ENCODE measurements at places on chromosomes 5 and 9.

DNA sequence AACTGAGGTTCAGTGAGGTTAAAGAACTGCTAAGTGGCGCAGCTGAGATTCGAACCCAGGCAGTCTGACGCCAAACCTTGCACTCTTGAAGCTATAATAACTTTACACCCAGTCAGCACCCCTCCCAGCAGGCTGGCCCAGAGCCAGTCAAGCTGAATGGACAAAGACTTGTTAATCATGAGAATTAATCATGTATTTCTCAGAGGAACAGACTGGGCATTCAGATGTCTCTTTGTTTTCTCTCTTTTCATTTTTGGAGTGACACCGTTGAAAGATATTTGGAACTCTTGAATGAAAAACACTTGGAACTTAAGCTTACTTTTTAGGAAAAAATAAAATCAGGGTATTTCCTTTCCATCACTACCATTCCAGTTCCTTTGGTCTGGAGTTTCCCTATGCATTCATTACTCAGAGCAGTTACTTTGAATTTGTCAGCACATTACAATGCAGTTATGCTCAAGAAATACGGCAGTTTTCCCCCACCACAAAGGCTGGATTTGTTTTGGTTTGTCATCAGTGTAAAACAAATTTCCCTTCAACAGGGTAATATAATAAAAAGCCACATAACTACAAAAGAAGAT, 22.6 kb upstream of the MAMDC2 start:
- DNase-seq = no peak

DNA sequence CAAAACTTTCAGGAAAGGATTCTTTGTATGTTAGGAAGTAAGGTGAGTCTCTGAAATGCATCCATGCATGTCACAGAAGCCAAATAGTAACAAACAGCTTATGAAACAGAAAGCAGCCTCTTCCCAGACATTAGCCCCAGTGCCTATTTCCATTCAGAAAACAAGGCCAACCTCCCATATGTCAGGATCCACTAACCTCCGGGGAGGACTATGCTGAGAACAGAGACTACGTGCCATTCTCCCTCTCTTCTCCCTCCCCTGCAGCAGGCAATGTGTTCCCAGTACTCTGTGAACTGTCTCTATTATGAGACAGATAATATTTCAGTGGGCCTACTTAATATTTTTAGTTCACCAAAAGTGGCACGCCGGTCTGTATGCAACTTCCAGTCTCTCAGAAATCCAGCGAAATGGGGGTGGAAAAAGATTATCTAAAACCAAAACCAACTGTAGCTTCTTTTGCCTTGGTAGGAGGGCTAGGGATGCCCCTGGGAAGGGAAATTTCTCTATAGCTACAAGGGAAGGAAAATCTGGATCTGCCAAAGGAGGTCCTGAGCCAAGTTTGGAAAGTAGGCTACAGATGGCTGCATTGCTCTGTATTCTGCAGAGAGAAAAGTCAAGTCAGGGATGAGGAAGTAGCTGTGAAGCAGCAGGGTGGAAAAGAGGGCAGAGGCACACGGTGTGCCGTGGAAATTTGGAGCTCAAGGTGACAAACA, 42.0 kb downstream of the VLDLR start:
- no peak for DNase-seq

DNA sequence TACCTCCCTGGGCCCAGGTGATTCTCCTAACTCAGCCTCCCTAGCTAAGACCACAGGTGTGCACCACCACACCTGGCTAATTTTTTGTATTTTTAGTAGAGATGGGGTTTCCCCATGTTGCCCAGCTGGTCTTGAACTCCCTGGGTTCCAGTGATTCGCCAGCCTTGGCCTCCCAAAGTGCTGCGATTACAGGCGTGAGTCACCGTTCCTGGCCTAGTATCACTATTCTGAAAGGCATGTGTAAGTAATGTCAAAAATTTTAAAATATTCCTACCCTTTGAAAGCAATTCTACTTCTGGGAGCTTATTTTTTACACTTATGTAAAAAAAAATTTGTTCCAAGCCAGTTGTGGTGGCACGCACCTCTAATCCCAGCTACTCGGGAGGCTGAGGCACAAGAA, 27.1 kb upstream of the TLE1 start:
- DNase-seq = no peak

- DNase-seq = no peak
Measured at GRCh38 chr9:108534741-108535140, 321.0 kb downstream of the ACTL7B start.

DNA sequence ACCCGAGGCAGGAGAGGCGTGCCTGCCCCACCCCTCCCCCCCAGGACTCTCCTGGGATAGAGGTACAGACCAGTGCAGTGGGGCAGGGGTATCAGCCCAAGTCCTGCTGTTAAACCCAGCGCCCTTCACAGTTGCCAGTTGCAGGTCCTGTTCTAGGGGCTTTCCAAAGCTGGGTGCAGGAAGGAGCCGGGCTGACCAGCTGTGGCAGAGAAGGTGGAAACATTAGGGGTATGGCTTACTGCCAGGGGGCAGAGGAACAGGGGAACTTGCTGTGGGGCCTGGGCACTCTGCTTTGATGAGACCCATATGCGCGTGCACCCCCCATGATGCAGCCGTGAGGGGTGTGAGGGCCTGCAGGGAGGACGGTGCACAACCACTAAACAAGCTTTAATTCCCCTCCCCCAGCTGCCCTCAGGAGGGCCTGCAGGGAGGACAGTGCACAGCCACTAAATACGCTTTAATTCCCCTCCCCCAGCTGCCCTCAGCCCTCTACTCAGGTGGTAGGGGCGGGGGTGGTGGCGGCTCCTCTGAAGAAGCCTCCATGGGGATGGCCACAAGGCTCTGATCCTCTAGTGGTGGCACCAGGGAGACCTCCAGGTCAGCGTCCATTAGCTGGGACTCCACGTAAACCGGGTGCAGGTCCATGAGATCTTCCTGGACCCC, 766 bp upstream of the LRRC26 start:
- no peak for DNase-seq

DNA sequence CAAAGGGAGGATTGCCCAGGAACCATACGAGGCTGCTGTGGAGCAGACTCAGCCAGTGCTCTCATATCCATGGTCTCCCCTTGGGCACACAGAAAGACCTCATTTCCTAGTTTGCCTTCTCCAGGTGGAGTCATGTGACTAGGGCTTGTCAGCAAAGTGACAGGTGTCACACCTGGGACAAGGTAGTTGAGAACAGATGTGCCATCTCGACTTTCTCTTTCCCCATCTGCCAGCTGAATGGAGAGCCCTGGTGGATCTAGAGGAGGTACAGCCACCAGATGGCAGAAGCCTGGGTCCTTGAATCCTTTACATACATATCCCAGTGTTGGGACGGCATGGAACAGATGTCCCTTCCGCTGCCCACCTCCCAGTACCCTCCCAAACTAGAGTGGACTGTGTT, 42.9 kb upstream of the ALDOB start:
- DNase-seq = no peak

DNA sequence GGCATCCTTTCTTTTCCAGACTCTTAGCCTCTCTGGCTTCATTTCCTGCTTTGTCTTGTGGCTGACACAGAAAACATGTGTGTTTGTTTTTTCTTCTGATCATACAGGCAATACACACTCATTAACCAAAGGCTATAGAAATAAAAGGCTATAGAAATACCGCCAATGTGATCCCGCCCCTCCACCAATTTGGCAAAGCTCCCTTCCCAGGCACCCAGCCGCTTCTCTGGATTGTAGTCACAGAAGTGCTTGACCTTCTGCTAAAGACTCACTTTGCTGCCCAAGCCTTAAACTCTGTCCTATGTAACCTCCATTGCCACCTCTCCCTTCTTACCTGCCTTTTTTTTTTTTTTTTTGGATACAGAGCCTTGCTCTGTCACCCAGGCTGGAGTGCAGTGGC, 5.3 kb downstream of the TXNDC15 start:
- no peak for DNase-seq

DNA sequence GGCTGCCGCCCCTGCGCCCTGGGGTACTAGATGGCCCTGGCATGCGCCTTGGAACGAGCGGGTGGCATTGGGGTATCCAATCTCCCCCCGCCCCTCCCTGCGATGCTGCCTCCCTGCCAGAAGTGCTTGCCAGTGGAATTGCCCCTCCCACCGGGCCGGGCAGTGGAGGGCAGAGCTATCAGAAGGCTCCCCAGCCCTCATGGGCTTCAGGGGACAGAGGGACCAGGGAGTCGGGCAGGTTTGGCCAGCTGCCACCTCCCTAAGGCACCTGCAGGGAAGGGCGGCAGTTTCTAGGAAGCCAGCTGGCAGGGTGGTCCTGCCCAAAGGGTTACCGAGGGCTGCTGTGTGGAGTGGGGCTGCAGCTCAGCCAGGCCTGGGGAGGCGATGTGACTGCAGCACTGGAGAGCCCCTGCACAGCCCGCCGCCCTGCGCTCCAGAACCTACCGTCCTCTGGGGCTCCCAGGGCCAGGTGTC, 52.8 kb upstream of the EGFL7 start:
- DNase-seq = no peak

DNA sequence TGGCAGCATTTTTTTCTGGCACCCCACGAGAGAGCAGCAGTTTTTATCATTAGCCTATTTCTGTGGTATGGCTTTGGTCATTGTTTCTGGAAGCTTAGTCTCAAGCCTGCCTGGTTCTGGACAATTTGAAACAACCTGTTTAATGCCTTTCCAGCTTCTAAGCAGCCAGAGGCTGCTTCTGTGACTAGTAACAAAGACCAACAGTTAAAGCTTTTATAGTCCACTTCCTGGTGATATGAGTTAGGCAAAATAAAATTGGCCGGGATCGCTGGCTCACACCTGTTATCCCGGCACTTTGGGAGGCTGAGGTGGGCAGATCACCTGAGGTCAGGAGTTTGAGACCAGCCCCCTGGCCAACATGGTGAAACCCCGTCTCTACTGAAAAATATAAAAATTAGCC, 24.0 kb downstream of the LYRM7 start:
- no peak for DNase-seq

DNA sequence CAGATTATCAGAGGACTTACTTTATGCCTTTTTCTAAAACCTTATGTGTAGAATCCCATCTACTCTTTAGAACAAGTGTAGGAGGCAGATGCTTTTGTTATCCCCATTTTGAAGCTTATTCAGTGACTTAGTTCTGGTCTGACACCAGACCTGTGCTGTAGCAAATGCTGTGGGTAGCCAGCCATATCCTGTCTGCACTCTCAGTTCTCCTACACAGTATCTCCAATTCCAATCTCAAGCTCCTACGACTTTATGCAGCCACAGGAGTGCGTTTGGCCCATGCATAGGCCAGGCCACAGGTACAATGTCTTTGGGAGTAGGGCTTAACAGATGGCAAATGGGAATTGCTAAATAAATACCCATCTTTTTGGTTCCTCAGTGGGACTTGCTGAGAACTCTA, 292.6 kb downstream of the MCTP1 start:
- DNase-seq = no peak

DNA sequence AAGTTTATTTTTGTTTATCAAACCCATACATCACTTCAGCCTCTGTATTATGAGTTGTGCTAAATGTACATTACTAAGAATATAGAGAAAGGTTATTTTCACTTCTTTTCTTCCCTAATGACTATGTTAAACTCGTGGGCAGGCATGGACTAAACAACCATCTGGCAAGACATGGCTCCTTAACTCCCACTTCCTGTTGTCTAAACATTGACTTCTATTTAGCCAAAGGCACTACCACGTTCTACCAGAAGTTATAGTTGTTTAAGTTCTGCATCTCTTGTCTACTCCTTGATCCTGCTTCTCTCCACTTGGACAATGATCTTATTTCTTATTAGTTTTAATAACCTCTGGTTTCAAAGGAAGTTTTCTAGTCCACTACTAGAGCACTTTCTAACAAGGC, 136.1 kb downstream of the MACIR start:
- no peak for DNase-seq

GRCh38 chr5:84693256-84693655, 308.6 kb upstream of the EDIL3 start:
- no peak for DNase-seq

GRCh38 chr9:112378328-112379176, 1.4 kb upstream of the HSDL2 start:
- DNase-seq = no peak

DNA sequence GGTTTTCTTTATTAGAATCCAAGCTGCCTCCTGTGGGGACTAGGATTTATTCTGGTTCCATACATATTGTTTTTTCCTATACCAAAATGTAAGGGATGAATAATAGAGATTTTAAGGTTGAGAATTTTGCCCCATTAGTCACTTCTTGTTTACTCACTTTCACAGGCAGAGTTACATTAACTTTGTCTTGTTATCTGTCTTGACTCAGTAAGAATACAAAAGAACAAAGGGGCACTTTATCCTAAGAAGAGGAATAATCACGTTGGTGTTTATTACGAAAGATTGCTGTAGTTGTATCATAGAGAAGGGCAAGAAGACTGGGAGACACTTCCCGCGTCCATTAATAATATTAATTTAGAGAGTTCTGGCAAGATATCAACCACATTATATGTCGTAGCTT, 599.7 kb upstream of the FTMT start:
- DNase-seq = no peak

DNA sequence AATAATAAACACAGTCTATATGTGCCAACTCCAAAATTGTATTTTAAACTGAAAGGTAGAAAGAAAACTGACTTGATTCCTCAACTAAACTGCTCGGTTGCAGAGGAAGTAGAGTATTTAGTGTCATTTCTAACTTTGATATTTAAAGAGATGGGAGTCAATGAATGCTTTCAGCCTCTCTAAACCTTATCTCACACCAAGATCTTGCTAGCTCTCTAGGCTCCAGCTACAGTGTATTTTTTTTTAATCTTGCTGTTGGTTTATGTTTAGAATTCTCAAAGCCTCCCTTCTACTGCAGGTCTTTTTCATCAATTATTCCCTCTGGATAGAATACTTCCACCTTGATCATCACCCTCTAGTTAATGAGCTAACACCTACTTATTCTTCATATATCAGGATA, 419.4 kb upstream of the ZNF462 start:
- DNase-seq = no peak

DNA sequence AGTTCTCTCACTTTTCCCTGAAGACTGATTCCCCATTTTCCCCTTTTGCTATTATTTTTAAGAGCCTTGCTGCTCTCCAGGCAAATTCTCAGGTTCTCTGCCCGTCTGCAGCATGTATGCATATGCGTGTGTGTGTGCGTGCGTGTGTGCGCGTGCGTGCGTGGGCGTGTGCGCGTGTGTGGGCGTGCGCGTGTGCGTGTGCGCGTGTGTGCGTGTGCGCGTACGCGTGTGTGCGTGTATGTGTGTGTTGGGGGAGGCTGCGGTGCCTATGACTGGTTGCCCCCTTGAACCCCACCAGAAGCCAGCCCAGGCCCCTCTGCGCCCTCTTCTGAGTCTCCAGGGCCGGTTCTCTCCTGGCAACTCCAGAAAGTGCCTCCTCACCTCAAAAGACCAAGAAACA, 987 bp upstream of the FOXI1 start:
- no peak for DNase-seq

- no peak for DNase-seq
Measured at GRCh38 chr5:176167800-176168199, 70.4 kb upstream of the SIMC1 start.

DNA sequence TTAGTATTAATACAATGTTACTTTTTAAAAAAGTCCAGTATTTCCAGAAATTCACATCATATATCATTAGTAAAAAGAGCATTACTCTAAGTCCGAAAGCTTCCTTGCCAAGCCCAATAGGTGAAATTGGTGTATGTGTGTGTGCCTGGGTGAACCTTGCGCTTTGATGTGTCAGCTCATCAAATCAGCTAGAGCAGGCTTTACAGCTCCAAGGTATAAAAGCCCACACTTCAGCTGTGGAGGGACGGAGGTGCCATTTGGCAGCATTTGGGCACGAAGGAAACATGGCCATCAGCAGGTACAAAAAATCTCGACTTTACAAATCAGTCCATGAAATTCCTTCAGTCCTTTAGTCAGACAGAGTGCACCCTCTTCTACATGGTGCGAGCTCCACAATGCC, 76.5 kb upstream of the IL7R start:
- no peak for DNase-seq
